LNCaP clone FGC (cell line): ENCODE measurements at places on chromosomes 7 and 10.

DNA sequence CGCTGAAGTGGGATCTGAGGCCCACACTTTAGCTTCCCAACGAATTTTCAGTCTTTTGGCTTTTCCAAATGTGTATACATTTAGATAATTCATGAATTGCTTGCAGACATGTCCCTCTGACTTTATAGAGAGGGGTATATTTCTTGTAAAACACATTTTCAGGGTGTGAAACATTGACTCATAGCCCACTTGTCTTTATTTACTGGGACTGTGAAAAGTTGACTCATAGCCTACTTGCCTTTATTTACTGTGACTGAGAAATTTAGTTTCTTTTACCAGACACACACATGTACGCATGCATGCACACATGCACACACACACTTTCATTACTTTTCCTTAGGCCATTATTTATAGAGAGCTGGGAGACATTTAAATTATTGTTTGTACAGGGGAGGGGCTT is 79.1 kb downstream of the VTI1A start:
- DNase-seq: no peak

DNA sequence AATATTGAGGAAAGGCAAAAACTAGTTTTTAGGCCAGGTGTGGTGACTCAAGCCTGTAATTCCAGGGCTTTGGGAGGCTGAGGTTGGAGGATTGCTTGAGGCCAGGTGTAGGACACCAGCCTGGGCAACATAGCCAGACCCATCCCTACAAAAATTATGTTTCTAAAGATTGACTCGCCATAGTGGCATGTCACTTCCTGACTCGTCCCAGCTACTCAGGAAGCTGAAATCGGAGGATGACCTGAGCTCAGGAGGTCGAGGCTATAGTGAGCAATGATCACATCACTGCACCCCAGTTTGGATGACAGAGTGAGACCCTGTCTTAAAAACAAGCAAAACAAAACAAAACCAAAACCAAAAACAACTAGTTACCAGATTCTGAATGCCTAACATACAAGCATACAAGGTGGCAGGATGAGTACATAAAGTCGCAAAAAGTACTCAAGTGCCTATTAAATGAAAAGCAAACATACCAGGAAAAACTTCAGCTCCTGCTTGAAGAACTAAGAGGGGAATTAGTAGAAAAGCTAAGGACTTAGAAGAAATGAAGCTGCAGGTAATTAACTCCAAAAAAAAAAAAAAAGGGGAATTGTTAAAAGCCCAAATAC is 14.1 kb downstream of the ZNF398 start:
- DNase-seq: no peak

- DNase-seq: no peak
These were observed 27.1 kb downstream of the MDH2 start for GRCh38 chr7:76074972-76075370.

DNA sequence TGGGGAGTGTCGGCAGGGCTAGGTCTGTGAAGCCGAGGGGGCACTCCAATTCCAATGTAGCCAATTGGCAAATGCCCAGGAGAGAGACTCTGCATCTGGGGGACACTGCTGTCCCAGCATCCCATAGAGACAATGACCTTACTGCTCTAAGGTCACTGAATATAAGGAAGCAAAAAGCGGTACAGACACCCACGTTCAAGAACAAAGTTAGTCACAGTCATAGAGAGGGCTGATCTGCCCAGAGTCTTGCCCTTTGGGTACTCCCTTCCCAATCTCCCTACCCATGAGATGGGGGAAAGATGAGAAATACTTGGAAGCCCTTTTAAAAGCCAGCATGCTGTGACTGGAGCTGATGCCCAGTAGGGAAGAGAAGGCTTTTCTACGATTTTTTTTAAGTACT is 76.3 kb upstream of the GSDME start:
- DNase-seq: no peak

- peak; percentile 86 for DNase-seq
These were observed 25.6 kb downstream of the DNA2 start for GRCh38 chr10:68446179-68446578.
